NB4 (cell line): ENCODE measurements at places on chromosomes 1 and 21.
A peak's percentile ranks its signal among the peaks of the same experiment; 100 is the strongest.

GRCh38 chr1:93031711-93032110 is 47.4 kb upstream of the MTF2 start:
- DNase-seq: no peak

- no peak for DNase-seq
Measured at GRCh38 chr1:172270605-172271004, 149.9 kb upstream of the C1orf105 start.

- DNase-seq: no peak
Measured at GRCh38 chr1:31830065-31830464, 14.2 kb upstream of the SPOCD1 start.

- no peak for DNase-seq
Measured at GRCh38 chr1:76865696-76866286, 1.5 kb upstream of the ST6GALNAC5 start.

GRCh38 chr1:234125714-234126113 is 221.2 kb downstream of the SLC35F3 start:
- no peak for DNase-seq

DNA sequence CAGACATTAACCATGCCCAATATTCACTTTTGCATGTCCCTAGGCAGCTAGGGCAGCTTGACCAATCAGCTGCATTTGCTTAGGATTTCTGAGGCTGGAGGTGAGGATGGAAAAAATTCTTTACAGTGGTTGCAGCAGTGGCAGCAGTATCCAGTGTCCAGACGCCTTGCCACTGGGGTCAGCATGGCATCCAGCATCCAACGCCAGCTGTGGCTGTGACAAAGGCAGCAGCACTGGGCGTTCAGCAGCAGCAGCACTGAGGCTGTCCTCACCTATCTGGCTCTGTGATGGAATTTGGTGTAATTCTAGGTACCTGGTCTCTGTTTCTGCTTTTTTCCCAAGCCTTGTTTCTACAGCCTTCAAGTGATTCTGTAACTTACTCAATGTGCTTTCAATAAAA is 15.5 kb downstream of the RHBDL2 start:
- no peak for DNase-seq

DNA sequence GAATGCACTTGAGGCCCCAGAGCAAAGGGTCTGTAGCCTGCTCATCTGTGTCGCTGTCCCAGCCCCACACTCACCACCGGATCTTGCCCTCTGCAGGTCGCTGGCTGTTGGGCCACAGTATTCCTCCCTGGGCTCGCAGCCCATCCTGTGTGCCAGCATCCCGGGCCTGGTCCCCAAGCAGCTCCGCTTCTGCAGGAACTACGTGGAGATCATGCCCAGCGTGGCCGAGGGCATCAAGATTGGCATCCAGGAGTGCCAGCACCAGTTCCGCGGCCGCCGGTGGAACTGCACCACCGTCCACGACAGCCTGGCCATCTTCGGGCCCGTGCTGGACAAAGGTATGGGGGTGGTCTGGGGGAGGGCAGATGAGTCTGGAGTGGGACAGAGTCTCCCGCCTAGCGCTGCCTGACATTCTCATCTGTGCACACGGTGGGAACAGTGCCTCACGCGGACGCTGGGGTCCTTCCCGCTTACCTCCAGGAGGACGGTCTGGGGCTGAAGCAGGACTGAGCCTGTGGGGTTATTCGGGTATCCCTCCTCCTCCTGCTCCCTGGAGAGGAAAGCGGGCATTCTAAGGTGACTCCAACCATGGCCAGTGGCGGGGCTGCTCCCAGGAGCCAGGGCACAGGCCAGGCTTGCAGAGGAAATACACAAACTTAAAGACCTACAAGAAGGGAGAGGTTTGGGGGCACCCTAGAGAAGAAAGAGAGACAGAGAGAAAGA is 15.9 kb downstream of the WNT3A start:
- DNase-seq: no peak

GRCh38 chr1:213051881-213052202 is 801 bp downstream of the RPS6KC1 start:
- DNase-seq: no peak

- DNase-seq: no peak
Measured at GRCh38 chr1:173865468-173866164, 2.2 kb downstream of the GAS5 start.

DNA sequence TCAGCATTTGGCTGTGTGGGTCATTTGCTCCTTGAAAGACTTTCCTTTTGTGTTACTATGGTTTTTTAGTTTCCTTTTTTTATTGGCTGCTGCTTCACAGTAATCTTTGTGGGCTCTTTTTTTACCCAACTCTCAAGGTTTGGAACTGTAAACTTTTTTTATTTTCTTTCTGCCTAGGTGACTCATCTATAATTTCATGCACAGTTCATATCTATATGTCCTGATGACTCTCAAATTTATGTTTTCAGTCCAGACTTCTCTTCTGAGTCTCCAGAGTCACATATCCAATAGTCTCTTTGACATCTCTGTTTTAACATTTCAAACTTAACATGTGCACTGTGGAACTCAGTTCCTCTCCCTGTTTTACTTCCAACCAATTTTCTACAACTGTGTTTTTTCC is 83.4 kb downstream of the ATF6 start:
- no peak for DNase-seq

- no peak for DNase-seq
Measured at GRCh38 chr1:173917149-173917548, at the start of gene SERPINC1. Gene SERPINC1 (minus strand): TSS chr1:173917327. CDS start chr1:173917259, 68 bp downstream.

GRCh38 chr21:36719614-36720013 is 20.7 kb downstream of the SIM2 start:
- no peak for DNase-seq

DNA sequence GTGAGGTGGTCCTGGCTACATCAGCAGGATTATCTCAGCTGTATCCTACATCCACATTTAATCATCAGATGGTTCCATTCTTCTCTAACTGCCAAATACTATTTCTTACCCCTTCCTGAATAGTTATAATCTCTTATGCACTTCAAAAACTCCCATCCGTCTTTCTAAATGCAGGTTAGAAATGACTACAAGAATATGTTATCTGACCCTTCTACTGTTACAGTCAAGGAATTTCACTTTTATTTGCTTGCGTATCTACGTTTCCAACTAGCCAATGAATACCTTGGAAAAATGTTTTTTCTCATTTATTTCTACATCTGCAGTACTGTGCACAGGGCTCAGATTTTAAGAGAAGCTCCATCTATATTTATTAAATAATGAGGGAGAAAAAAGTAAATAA is 709.9 kb downstream of the KCNT2 start:
- no peak for DNase-seq

GRCh38 chr1:40770296-40771070 is 13.1 kb upstream of the KCNQ4 start:
- DNase-seq: no peak

DNA sequence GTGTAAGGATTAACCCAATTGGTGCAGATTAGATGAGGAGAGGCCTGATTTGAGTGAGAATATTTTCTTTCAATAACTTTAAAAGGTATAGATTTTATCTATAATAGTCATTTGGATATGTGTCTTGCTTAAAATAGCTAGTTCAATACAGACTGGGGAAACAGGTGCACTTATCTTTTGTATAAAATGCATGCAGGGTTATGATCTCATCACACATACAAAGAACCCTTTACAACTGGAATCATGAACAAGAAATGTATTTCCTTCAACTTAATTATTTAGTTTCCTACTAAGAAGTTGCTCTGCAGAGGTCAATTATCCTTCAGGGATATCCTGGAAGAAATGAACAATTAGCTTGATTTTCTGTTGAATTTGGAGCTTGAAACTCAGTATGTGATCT is 259.6 kb downstream of the PTBP2 start:
- no peak for DNase-seq

DNA sequence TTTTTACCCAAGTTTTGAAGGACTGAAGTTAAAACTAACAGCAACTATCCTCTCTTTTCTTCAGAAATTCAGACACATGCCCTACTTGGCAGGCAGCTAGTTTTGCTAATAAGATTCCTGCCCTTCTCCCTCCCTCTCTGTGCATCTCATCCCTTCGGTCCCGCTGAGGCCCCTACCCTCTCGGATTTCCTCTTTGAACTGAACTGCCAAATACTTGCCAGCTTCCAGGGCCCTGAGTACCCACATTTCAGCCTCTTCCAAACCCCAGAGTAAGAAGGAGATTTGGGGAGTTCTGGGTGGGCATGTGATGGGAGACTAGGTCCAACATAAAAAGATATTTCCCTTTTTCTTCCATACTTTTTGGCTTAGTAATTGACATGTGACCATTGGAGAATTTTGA is 116.5 kb upstream of the JUN start:
- DNase-seq: no peak

GRCh38 chr1:4062041-4062440 is 162.0 kb upstream of the C1orf174 start:
- DNase-seq: no peak

DNA sequence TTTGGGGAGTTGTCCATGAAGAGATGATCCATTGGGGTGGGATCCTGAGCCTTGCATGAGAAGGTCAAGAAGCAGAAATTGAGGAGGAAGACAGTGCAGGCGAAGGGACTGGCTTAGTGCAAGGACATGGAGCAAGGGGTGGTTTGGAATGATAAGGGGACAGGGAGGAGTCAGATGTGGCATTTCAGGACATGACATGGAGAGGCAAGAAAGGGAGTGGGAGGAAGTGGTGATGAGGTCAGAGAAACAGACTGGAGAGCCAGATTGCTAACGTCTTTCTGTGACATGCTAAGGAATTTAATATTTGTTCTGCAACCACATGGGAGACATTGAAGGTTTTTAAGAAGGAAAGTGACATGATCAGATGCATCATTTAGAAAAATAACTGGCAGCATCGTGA is 346.8 kb upstream of the FMN2 start:
- DNase-seq: peak; percentile 13

DNA sequence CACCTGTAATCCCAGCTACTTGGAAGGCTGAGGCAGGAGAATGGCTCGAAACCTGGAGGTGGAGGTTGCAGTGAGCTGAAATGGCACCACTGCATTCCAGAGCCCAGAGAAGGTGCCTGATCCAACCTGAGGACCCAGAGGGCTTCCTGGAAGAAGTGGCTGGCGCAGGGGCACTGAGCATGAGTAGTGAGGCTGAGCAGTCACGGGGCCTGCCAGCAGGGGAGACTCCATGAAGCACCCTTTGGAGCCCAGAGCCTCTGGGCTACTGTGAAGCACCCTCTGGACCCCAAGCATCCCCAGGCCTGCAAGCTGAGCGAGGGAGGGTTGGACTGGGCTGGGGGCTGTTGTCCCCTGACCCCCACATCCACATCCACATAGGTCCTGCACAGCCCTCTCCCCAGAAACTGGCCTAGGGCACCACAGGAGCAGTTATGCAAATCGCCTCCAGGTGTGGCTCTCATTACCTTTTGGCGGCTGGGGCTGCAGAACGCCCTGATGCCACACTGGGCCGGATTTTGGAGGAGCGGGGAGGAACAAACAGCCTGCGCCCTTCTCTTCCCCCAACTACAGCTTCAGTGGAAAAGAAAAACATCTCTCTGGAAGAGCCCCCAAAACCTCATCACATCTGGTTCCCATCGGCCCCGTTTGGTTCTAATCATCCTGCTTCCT is 78.2 kb upstream of the TARDBP start:
- no peak for DNase-seq

- no peak for DNase-seq
Measured at GRCh38 chr1:69570356-69570755, 2.6 kb downstream of the LRRC7 start.

GRCh38 chr1:172818841-172819527 is 160.1 kb downstream of the FASLG start:
- peak; percentile 82 for DNase-seq

GRCh38 chr1:87108228-87108627 is 193.8 kb downstream of the HS2ST1 start:
- no peak for DNase-seq

DNA sequence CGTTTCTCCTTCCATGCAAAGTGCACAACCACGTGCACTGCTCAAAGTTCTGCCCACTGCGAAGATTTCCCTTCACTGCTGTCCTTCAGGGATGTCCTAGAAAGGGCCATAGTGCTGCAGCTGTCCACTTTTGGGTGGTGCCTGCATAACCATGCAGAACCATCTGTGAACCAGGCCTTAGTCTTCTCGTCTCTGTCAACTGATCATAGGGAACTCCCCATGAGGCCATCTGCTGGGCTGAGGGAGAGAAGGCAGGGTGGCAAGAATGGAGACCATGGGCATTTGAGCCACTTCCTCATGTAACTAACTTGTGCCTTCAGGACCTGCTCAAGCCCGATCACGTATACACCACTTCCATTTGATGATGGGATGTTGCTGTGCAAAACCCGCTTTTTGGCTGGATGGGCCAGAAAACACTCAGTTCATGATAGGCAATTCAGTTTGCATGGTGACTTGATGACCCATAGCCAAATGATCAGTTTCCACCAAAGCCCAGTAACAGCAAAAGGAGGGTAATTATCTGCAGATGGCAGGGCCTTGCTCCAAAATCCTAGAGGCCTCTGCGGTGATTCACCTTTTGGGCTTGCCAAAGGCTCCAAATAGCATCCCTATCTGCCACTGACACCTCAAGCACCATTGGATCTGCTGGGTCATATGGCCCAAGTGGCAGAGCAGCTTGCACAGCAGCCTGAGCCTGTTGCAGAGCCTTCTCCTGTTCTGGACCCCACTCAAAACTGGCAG is 9.5 kb downstream of the ST6GALNAC5 start:
- peak; percentile 7 for DNase-seq

DNA sequence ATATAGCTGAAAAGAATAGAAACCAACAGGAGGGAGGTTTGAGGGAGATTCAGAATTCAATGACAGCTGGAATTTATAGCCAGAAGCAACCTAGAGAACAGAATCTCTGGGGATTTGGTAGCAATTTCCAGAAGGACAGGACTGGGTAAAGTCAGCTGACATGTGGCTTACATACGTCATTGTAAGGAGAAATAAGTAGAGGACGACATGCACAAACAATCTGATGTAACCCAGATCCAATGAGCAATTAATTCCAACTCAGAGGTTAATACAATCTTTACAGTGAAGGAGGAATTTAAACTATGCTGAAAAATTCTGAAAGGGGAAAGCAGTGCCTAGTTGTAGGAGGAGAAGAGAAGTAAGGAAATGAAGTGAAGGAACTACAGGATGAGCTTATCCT is 383.9 kb downstream of the PTBP2 start:
- DNase-seq: no peak
